Urinary bladder (tissue), 4 donors: ENCODE measurements at places on chromosomes 1 and 21. TPM values are rescaled to one million over a fixed set of nuclear protein-coding genes. Genes with fewer than 3 reads are reported as not detected.

GRCh38 chr1:21849909-21850576 lies 38.0 kb downstream of the LDLRAD2 start:
- no peak for DNase-seq

GRCh38 chr1:15336866-15337265 lies 72.8 kb upstream of the EFHD2 start:
- no peak for DNase-seq

The CXADR gene
- total RNA-seq: 44.2 TPM

The HES3 gene
- not detected for total RNA-seq
